ENCODE measurements at places on chromosomes 11 and 22.

GRCh38 chr22:31148953-31149627 is 8.8 kb upstream of the PLA2G3 start:
- no peak for DNase-seq

DNA sequence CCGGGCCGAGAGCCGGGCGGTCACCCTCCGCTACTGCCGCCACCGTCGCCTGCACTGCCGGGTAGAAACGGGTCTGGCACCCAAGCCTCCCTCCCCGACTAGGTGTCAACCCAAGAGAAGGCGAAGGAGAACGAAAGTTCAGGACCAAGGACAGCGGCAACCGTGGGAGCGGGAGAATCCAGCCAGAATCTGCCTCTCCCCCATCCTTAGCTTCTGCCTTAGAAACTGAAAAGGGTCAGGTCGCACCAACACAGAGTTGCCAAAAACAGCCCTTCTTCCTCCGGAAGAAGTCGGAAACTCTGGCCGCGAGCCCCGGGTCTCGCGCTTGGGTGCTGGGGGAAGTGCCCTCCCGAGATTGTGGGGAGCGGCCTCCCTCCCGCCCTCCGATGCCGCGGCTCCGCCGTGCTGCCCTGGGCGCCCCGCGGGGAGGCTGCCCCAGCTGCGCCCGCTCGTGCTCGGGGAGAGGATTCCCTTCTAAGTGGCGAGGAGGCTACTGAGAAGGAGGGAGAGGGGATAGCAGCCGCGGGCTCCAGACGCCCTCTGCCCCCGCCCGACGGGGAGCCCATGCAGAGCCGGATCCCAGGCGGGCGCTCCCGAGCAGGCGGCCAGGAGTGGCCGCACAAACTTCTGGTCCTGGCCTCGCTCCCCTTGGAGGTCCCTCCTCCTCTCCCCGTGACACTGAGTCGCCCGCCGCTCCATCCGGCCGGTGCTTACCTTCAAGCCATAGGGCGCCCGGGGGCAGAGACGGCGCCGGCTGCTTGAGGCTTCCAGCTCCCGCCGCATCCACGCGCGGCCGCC is 637 bp downstream of the DRD2 start:
- DNase-seq = peak; percentile 6

DNA sequence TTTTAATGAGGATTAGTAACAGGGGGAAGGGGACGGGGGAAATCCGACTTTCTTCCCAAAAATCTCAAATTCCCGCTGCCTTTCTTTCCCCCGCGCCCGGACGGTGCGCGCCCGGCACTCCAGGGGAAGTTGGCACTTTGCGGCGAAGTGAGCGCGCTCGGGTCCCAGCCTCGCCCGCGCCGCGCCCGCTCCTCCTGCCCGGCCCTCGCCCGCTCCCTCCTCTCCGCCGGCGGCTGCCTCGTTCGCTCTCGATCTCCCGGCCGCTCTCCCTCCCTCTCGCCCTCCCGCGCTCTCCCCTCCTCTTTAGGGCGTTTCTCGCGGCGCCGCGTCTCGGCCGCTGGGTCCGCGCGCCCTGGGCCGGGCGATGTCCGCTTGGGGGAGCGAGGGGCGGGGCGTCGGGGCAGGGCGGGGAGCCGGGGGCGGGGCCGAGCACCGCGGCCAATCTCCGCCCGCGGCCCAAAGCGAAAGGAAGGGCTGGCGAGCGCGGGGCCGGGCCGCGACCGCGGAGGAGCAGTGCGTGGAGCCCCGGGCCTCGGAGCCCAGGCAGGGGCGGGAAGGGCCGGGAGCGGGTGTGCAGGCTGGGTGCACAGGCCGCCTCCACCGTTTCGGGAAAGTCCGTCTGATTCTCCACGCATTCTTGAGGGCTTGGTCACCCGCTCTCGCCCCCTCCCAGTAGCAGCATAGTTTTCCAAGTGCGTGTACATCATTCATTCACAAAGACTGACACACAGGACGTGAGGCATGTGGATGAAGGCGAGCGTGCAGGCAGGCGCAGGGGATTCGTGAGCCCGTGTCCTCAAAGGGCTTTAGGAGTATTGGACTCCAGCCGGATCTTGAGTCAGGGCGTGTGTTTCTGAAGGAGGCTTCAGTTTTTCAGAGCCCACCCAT is 65.1 kb downstream of the ETS1 start:
- DNase-seq = peak; percentile 74

GRCh38 chr11:66581261-66581660 is 11.6 kb downstream of the CCDC87 start:
- DNase-seq = no peak

DNA sequence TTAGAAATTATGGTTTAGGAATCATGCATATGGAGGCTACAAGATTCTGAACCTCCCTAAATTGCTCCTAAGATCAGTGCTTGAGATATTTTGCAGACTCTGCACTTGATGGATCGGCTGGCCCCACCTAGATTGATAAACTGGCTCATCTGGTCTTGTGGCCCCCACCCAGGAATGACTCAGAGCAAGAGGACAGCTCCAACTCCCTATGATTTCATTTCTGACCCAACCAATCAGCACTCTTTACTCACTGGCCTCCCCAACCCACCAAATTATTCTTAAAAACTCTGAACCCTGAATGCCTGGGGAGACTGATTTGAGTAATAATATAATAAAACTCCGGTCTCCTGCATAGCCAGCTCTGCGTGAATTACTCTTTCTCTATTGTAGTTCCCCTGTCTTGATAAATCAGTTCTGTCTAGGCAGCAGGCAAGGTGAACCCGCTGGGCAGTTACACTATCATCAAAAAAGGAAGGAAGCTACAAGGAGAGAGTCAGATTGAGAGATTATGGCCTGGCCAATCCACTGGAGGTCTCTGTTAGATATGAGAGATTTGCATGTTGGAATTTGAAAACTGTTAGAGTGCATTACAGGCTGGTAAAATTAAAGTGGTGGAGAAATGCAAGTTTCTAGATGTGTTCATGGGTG is 245.8 kb downstream of the CSNK2A3 start:
- no peak for DNase-seq
